ENCODE measurements at places on chromosomes 5 and 9. TPM values are rescaled to one million over a fixed set of nuclear protein-coding genes. Genes with fewer than 3 reads are reported as not detected.

DNA sequence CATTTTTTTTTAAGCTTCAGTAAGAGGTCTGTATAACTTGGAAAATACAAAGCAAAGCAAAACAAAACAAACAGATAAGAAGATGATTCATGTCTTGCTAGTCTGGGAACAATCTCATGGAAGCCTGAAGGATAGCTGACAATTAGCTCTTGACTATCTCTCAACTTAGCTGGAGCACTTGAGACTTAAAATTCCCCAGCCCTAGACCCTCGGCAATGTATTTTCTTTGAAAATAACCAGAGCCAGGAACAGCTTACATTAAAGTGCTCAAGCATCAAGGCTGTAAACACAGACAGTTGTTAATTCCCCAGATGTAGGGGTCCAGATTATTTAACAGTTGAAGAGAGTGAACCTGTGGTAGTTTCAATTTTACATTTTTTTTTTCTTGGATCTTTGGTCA lies 82.9 kb downstream of the TMEM252 start:
- no peak for DNase-seq

DNA sequence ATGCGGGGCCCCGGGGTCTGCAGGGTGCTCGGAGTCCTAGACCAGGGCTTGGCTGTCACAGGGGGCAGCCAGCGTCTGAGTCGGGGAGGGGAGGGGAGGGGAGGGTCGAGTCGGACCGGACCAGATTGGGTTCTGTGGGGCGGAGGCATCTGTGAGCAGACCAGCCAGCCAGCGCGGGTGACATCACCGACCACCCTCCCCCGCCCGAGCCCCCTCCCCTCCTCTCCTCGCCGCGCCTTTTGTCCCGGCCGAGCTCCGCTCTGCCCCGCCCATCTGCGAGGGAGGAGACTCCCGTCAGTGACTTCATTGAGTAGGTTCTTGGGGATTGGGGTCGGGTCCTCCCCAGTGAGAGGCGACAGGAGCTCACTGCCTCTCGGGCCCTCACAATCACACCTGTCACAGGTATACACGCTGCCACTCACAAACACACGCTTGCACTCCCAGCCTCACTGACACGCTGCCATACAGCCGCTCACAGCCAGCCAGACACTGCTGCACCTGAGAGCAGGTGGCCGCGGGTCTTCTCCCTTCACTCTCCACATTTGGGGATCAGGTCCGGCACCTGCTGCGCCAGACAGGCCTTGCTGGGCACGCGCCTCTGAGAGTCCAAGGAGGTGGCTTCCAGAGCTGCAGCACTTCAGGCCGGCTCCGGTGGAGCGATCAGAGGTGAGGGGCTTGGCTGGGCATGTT lies 546 bp downstream of the DNAJB5 start:
- peak; percentile 26 for DNase-seq

DNA sequence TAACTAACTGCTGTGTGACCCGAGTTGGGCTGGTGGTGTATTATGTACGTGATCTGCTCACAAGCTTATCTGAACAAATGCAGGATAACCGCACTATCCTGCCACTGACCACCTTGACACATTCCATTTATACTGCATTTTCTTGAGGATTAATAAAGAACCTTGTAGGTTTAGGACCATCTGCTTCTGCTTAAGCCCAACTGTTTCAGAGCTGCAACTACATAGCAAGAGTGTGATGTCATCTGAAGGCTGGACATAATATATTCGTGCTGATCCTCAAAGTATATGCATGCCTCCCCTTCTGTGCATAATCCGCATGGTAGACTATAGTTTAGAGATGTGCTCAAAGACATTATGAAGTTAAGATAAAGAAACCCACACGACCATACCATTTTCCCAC lies 435.9 kb downstream of the BNC2 start:
- DNase-seq = no peak

DNA sequence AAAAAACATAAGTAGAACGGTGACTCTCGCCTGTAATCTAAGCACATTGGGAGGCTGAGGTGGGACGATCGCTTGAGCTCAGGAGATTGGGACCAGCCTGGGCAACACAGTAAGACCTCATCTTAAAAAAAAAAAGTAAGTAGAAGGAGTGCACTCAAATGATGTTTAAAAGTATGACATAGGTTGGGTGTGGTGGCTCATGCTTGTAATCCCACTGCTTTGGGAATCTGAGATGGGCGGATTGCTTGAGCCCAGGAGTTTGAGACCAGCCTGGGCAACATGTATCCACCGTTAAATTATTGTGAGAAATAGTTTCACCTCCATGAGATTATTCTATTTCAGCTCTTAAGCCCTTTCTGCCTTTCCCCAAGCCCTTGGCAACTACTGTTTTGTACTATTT lies 11.2 kb downstream of the DENND4C start:
- DNase-seq = no peak

DNA sequence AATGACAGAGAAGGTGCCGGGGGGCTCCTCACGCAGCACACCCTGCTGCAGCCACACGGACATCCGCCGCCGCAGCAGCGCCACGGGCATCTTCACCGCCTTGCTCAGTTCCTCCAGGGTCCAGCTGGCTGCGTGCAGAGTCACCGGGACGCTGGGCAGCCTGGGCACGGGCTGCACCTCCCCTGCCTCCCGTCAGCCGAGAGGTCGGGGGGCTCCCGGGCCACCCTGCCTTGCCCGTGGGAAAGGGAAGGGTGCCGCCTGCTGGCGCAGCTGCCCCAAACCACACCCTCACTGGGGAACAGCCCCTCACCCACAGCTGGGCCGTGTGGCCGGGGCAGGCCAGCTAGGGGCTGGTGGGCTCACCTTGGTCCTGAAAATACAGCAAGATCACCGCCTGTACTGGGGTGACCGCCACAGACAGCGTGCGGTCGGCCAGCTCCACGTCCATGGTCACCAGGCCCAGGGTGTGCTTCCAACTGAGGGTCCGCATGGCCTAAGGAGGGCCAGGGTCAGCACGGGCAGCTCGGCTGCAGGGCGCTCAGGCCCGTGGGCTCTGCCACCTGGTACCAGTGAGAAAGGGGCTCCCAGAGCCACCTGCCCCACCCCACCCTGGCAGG lies 3.6 kb upstream of the TMEM210 start:
- DNase-seq = no peak

- DNase-seq = no peak
These were observed 16.2 kb downstream of the HINT1 start for GRCh38 chr5:131148835-131149234.

GRCh38 chr9:133788819-133789717 lies 50.9 kb upstream of the SARDH start:
- DNase-seq = no peak

GRCh38 chr9:127098916-127099553 lies 23.4 kb downstream of the ANGPTL2 start:
- DNase-seq = no peak

DNA sequence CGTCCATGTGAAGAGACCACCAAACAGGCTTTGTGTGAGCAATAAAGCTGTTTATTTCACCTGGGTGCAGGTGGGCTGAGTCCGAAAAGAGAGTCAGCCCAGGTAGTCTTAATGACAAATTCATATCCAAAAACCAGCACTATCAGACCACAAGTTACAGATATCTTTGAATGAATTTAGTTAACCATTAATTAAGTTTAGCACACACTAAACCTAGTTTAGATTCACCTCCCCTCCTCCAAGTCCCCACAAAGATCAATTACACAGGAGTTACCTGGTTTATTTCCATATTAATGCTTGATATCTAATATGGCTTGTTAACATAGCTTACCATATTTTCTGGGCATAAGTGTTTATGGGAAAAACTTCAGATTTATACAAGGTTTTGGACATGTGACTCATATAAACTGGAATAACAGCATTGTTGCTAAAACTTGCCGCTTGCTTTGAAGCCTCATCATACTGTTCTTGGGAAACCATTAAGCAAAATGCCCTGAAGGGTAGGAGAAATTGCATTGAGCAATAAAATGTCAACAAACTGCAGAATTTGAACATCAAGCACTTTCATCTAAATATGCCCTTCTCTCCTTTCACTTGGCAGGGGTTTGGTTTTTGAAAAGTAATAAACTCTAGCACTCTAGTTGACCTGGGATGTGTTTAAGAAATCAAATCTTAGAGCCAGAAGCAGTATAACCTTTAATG lies 166.9 kb downstream of the SNCAIP start:
- no peak for DNase-seq

DNA sequence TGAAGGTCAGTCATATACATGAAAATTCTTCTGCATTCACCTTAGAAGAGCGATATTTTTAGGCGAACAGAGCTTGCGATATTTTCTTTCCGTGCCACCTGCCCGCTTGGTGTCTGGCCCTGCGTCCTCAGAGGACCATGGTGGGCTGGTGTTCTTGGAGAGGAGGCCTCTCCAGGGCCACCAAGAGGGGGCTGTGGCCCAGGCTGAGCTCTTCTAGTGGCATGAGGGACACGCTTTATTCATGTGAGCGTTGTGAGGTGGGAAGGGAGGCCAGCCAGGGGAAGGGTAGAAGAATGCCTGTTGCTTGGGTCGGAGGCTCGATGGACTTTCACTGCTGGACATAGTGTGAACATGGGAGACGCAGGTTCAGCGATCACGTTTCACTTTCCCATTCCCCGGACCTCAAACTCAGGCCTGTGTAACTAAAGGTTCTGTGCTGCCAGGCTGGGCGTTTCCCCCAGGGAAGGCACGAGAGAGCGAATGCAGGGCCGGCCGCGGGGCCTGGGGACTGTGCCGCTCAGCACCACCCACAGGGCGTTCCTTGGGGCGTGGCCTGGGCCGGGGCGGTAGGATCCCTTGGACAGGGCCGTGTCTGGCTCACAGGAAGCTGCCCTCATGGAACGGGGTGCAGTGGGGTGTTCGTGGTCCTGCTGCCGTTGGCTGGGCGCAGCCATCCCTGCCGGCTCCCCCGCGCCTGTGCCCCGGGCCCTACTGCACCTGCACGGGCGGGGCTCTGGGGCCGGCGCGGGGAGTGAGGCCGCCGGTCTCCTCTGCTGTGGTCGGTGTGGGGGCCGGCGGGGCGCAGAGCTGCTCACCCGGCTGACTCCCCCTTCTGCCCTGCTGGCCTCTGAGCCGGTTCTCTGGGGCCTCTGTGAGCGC lies 40.7 kb upstream of the CLPTM1L start:
- DNase-seq = peak; percentile 83

GRCh38 chr5:136232316-136232715 lies 39.4 kb upstream of the SMIM32 start:
- no peak for DNase-seq

DNA sequence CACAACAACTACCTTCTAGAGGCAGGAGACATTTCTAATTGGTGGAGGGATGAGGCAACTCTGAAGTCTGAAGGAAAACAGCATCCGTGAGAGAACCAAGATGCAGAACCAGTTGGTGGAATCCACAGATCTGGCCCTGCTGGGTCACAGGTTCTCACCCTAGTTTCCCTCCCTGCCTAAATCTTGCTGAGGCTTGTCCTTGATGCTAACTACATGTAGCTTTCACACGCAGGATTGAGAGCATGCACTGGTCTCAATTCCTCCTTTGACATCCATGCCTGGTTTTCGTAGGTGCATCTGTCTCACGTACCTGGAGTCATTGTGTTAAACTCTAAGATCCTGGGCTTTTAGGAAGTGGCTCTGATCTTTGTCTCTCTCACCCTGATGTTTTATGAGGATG lies 9.7 kb upstream of the F2RL1 start:
- no peak for DNase-seq

DNA sequence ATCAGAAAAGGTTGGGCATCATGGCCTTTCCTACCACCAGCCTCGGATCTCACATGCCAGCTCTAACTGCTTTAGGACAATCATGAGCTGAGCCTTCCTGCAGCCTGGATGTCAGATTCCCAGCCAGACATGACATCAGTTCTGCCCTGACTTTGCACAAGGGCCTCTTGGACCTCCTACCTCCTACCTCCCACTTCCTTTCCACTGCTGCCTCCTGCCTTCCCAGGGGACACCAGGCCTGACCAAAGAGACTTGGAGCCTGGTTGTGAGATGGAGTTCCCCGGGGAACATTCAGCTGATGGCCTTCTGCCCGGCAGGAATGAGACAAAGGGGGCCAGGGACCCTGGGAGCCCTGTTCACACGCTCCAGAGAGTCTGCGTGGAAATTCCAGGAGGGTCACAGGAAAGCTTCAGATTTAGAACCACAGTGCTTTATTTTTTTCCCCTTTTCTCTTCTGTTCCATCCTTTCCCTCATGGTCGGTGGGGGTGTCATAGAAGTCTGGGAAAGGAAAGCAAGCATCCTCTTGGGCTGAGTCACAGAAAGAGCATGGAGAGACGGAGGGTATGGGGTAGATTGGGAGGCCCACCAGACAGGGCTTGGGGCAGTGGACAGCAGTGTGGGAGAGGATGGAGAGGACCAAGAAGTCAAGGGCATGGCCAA lies 35.4 kb upstream of the IL17B start:
- DNase-seq = no peak

DNA sequence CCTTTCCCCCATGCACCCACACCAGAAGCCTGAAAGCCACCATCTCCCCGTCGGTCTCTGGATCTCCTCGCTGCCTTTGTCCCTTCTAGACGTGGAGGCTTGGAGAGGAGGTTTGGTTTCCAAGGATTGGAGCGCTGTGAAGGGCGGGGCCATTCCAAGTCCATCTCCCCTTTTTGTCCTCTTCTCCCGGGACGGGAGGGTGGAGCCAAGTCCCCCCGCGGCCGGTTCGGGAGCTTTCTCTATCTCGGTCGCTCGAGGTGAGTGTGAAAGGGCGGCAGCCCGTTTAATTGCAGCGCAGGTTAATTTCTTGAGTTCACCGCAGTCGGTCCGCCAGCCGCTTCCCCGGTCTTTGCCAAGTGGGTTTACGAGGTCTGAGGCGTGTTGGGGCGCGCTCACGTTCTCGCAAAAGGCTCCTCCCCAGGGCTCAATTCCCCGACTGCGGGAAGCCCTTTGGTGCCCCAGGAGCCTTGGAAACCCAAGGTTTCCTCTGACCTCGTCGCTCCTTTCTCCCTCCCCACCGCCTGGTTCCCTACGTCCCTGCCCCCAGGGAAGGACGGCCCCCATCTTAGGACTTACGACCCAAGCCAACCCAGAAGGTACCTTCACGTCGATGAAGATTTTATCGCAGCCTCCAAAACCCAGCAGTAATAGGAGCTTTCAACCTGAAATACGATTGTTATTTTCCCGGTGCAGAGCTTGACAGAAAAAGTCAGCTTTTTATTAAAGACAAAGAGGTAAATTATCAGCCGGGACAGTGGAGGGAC lies 2.8 kb upstream of the ZNF462 start:
- DNase-seq = no peak

DNA sequence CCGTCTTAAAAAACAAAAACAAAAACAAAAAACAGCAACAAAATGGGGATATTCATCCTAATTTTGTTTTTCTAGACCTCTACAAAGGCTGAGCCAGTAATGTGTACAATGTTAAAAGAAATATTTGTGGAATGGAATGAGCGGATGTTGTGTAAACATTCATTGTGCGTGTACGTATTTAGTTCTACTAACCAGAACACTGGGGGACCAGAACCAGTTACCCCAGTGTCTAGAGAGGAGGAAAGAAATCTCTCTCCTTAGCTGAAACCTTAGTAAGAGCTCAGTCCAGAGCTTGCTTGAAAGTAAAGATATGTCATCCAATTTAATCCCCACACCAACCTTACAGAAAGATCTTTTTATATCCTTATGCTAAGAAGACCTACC lies 106.7 kb upstream of the CPEB4 start:
- no peak for DNase-seq

TICAM2 gene
- 0.85 TPM for total RNA-seq

IL5 gene
- 113 TPM for total RNA-seq

CD180 gene
- total RNA-seq = 0.02 TPM

GPR150 gene
- 0.11 TPM for total RNA-seq

TMEM232 gene
- total RNA-seq = 0.80 TPM

SHOC1 gene
- not detected for total RNA-seq

FAM221B gene
- not detected for total RNA-seq

Measured in activated T-helper 2 cell treated with anti-CD3 and anti-CD28 coated beads, Interferon-gamma antibody, Interleukin-2, Interleukin-4, amounts not matched to agents 10 μg/mL and 5 μg/mL and 100 μg/mL, durations not matched to agents 14 hours and 24 hours and 36 hours (primary cell).